SHP77 treated with DMSO at 0.1 percent for 48 hours (cell line): ENCODE measurements at places on chromosomes 5 and 9.

DNA sequence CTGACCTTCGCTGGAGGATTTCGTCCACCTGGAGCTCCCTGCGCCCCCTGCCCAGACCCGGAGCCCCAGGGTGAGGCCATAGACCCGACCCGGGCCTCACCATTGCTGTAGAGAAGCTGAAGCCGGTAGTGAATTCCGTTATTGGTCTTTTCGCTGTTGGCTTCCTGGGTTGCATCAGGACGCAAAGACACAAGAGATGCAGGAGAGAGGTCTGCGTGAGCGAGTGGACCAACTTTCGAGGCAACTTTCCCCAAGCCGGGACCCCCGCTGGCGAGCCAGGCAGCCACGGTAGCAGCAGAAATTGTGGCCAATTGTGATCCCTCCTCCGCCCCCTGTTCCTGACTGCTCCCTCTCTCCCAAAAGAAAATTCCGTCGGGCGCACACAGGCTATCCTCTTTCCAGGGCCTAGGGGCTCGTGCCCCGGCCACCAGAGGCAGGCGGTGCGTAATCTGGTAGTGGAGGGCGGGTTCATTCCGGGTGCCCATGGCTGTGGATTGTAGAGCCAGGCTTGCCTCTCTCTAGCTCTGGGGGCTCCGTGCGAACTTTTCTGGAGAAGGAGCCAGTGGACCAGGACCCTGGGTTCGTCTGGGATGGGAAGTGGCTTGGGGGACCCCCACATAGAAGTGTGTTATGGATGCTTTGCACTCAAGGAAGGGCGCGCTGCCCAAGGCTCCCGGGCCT is 3.3 kb downstream of the EBF1 start:
- no peak for DNase-seq

DNA sequence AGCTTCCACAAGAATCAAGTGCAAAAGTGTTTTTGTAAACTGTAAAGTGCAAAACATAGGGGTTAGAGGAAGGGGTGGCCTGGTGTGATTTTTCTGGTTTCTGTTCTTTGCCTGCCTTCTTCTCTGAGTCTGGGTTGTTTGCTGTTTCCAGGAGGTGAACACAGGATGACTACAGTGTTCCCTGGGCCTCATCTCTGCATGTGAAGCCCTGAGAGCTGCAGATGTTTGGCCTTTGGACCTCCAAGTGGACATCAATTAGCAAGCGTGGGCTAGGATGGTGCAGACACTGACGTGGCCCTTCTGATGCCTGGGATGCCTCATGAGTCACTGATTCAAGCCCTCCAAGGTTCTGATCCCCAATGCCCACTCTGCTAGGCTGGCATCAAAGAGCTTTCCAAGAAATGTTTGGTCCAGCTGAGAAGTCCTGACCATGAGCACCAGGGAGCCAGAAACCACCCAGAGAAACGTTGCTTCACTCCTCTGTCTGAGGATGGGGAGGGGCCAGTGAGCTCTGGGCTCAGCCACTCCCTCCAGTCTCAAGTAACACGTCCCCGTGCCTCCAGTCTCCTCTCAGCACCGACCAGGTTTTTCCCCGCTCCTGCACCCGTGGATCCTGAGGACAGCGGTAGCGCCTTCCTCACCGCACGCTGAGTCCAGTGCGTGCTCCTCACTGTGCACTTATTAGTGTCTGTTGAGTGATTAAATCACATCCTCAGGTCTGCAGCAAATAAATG is 7.6 kb downstream of the IL9 start:
- DNase-seq = no peak

DNA sequence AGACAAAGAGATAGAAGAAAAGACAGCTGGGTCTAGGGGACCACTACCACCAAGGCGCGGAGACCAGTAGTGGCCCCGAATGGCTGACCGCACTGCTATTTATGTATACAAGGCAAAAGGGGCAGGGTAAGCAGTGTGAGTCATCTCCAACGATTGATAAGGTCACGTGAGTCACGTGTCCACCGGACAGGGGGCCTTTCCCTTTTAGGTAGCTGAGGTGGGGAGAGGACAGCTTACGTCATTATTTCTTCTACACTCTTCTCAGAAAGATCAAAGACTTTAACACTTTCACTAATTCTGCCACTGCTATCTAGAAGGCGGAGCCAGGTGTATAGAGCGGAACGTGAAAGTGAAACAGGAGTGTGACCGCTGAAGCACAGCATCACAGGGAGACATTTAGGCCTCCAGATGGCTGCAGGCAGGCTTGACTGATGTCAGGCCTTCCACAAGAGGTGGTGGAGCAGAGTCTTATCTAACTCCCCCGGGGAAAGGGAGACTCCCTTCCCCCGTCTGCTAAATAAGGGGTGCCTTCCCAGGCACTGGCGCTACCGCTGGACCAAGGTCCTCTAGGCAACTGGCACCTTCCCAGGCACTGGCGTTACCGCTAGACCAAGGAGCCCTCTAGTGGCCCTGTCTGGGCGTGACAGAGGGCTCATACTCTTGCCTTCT is 6.1 kb upstream of the PRR16 start:
- DNase-seq = peak; percentile 73

- no peak for DNase-seq
Measured at GRCh38 chr9:83920469-83920926, 734 bp downstream of the KIF27 start.

DNA sequence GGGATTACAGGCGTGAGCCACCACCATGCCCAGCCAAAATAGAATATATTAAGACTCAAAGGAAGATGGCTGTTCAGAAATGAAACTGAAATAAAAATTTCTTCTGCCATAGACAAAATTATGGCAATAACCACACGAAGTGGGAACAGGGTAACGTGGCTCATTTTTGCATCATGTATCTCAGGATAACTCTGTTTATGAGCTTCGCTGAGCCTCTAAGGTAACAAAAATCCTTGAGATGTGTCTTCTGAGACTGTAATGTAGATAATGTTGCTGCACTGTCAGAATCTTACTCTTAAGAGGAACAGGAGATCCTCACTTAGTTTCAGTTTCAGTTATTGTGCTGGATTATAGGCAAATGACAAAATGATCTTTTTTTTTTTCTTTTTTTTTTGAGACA is 153.8 kb downstream of the GOLPH3 start:
- DNase-seq = no peak

DNA sequence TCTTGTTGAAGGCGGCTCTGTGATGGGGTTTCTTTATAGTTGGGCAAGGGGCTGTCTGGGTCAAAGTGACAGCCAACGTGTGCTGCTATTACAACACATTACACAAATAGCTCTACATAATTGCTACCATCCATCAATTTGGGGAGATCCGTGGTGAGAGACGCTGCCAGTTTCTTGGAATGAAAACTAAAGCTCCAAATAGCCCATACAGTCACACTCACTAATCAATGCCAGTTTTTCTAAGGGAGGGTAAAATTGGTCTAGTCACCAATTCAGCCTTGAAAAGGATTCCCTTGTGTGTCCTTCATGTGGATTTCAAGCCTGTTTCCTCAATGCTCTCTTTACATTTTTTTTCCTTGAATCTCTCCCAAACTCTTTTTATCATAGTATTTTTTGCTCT is 343.3 kb upstream of the KLF4 start:
- no peak for DNase-seq

GRCh38 chr9:13778631-13779030 is 499.1 kb upstream of the MPDZ start:
- DNase-seq = no peak

DNA sequence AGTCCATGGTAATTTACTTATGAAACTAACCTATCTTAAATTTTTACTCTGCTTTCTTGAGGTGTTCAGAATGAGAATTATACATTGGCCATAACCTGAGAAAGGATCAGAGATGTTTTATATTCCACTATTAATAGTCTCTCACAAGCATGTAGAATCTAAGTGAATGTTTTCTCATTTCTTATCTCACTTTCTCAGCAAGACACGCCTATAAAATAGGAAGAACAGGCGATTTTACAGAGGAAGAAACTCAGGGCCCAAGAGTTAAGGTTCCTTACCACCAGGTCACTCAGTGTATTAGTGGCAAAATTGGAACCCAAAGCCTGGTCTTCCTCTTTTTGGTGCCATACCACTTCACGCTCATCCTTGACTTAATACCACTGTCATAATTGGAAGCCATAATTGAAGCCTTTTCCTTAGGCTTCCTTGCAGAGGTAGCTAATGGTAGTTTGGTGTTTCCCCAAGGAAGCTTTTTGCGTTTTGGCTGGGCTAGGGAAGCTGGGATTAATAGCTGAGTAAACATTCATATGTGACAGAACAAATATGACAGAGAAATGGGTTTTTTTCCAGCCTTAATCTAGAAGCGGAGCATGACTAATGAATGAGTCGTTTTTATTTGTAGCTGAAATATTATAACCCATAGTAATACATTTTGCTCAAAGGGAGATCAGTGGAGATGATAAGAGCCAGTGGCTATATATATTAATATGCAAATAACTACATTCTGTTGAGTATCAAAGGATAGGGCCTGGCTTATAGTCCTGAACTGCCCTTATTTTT is 16.9 kb downstream of the HMGXB3 start:
- no peak for DNase-seq

DNA sequence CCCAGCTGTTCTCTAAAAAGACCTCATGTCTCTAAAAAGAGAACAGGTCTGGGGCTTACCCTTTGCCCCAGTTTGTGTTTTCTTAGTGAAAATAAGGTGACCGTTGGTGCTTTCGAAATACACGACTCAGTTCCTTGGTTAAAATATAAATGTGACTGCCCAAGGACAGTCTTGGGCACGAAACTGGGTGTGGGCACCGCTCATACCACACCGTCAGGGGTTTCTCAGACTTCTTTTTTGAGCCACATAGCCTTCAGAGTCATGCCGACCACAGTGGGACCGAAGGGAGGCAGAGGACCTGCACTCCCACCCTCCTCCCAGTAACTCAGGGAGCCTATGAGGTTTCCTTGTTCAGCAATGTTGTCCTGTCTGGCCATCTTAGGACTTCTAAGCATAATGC is 6.5 kb downstream of the SNX18 start:
- no peak for DNase-seq

GRCh38 chr5:167233507-167234220 is 1057.8 kb upstream of the WWC1 start:
- no peak for DNase-seq

- DNase-seq = peak; percentile 7
Measured at GRCh38 chr9:69919461-69920061, 98.9 kb downstream of the CFAP95 start.

- no peak for DNase-seq
Measured at GRCh38 chr9:134628354-134628736, 13.3 kb upstream of the COL5A1 start.

DNA sequence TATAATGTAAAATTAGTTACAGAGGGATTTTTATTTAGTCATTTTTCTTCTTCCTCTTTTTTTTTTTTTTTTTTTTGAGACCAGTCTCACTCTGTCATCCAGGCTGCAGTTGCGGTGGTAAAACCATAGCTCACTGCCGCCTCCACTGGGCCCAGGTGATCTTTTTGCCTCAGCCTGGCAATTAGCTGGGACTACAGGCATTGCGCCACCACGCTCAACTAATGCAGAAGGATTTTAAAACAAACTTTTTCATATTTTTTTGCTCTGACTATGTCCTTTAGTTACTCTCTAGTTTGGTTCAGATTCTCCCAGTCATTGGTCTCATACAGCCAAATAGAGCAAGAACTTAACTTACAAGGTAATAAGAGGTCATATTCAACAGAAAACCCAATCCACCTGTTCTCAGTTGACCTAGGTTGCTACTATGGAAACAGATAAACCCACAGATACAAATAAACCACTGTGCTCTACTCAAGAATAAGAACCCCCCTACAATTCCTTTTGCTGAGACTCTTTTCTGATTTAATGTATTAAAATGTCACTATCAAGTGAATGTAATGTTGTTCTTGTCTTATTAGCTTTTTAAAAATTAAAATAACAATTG is 50.1 kb upstream of the TTC39B start:
- no peak for DNase-seq

DNA sequence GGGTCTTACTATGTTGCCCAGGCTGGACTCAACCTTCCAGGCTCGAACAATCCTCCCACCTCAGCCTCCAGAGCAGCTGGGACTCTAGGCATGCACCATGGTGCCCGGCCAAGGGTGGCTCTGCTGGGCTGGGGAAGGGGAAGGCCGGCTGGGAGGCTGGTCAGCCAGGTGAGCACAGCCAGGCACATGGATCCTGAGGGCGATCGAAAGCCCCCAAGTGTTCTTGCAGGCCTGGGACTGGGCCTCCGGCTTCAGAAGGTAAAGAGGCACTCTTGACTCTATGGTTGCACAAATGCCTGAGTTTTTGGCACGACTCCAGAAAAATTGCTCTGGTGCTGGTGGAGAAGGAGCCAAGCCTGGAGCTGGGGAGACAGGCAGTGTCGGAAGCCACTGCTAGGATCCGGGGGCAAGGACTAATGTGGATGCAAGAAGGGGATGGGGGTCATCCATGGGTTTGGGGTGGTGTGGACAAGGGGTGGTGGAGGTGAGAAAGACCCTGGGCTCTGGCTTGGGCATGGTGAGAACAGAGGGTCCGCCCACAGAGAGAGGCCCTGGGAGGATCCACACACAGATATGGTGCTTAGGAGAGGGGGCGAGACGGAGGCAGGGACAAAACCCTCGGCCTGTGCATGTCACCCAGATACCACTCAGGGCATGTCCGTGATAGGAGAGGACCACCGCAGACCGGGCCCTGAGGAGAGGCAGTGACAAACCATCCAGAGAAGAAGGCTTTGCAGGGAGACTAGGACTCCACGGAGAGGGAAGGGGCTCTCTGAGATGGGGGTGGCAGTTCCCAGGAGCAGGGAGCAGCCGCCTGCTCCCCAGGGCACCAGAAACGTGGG is 51.1 kb upstream of the COL5A1 start:
- no peak for DNase-seq

GRCh38 chr5:137415231-137415681 is 83.9 kb downstream of the SPOCK1 start:
- DNase-seq = no peak

DNA sequence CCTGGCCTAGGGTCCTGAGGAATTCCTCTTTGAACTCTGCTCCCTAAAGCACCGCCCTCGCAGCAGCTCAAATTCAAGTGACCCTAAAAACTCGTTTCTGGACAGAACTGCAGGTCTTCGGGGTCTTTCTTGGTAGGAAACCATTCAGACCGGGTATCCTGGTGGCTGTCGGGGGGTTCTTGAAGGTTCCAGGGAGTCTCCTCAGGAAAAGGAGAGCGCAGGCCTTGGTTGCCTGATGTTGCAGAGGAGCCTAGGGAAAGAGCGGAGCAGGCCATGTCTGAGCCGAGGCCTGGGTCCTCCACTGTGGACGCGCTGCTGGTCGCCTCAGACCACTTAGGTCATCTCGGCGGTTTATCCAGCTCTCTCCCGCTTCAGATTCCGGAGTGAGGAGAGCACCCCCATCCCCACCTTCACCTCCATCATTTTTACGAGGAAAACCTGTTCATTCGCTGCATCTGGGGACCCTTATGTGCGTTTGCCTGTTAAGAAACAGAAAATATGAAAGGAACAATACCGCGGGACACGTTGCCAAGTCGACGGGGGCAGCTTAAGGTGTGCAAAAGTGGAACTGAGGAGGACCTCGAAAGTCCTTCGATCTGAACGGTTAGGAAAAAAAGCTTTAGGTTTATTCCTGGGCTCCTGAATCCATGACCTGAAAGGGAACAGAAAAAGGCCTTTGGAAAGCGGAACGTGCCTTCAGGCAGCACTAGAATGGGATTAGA is 299.4 kb downstream of the PARP8 start:
- DNase-seq = no peak

- DNase-seq = no peak
Measured at GRCh38 chr9:132731230-132731629, 61.0 kb downstream of the GTF3C4 start.
